ENCODE measurements at places on chromosomes 1 and 21.

DNA sequence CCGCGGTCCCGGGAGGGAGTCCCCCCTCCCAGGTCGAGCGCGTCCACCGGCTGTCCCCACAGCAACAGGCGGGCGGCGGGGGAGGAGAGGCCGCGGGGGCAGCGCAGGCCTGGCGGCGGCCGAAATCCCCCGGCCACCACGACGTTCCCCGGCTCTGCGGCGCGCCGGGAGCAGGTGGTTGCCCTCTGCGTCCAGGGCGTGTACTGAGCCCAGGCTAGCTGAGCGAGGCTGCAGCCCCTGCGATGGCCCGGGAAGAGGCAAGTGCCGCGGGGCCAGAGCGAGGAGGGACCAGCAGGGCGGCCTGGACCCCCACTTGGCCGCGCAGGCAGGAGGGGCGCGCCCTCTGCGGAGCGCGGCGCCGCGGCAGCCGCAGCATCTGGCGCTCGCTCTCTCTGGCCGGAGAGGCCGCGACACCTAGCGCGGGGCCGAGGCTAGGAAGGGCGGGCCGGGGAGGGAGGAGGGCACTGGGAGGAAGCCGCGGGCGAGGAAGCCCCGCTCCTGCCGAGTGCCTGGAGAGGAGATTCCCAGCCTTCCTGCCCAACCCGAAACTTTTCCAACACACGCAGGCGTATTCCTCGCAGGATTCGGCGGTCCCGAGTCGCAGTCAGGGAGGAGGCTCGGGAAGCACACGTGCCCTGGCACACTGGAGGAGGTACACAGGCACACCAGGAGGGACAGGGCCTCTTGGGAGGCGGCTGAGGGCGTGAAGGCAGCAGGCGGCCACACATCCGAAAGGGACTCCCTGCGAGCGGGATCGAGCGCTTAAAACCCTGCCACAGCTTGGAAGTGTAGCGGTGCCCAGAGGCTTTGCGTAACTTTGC is 4.9 kb upstream of the PROX1 start:
- DNase-seq = no peak

DNA sequence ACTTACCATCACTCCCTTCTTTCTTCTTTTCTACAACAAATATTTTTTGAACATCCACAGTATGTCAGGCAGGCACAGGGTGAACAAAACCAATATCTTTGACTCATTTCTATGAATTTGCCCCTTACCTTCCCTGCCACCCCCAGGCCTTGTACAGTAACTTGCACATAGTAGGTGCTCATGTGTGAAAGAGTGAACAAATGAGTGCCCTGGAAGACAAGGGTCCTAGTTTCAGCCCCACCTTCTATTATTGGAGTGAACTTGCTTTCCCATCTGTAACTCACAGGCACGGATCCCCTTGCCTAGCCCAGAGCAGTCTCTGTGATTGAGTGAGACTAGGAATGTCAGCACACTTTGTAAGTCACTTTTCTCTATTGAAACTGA is 12.8 kb downstream of the ZDHHC18 start:
- DNase-seq = no peak

- no peak for DNase-seq
Measured at GRCh38 chr21:35528116-35529042, 479.3 kb upstream of the RUNX1 start.

DNA sequence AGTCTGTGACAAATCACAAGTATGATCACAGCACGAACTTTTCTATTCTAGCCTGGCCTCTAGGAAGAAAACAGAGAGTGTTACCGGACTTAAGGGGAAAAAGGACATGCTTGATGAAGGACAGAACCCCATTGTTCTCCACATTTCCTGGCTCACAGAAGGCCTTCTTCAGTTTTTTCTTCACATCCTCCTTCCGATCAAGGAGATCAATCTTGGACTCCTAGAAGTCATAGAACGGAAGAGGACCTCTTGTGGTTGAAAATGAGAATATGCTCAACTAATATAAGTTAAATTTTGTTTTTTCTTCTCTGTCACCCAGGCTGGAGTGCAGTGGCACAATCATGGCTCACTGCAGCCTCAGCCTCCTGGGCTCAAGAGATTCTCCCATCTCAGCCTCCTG is 30.3 kb downstream of the YARS1 start:
- DNase-seq = no peak

GRCh38 chr1:2157856-2158255 is 36.7 kb downstream of the FAAP20 start:
- DNase-seq = no peak

GRCh38 chr1:155801149-155801548 is 55.9 kb downstream of the GON4L start:
- DNase-seq = no peak

DNA sequence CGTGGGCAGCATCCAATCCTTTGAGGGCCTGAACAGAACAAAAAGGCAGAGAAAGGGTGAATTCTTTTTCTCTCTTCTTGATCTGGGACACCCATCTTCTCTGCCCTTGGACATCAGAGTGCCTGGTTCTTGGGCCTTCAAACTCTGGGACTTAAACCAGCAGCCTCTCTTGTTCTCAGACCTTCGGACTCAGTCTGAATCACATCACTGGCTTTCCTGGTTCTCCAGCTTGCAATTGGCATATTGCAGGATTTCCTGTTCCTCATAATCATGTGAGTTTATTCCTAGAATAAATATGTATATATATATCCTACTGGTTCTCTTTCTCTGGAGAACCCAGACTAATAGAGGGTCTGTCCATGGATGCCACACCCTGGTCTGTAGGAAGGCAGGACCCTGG is 16.3 kb upstream of the TENT5C start:
- DNase-seq = no peak

- no peak for DNase-seq
Measured at GRCh38 chr1:203673550-203674411, 47.1 kb downstream of the ATP2B4 start.

Data from NCI-H446 treated with DMSO at 0.1 percent for 48 hours (cell line).